ENCODE measurements at places on chromosomes 3 and 15. TPM values are rescaled to one million over a fixed set of nuclear protein-coding genes. Genes with fewer than 3 reads are reported as not detected.
A peak's percentile ranks its signal among the peaks of the same experiment; 100 is the strongest.

PEX5L gene
- 8.6 TPM for total RNA-seq

HYKK gene
- 9.9 TPM for total RNA-seq

PIGB gene
- 11.2 TPM for total RNA-seq

CLDN16 gene
- 0.77 TPM for total RNA-seq

GREM1 gene
- total RNA-seq: 0.30 TPM

TRH gene
- 0.72 TPM for total RNA-seq

TM6SF1 gene
- total RNA-seq: 5.9 TPM

RAB6B gene
- 5.5 TPM for total RNA-seq

HOMER2 gene
- total RNA-seq: 60.8 TPM

GRCh38 chr15:91634179-91634578, 219.3 kb upstream of the SLCO3A1 start:
- no peaks in the 10 kb centered on the region for H3K4me1 ChIP-seq
- no peaks in the 10 kb centered on the region for H3K27me3 ChIP-seq
- H3K27ac ChIP-seq: no peak overlapping the region
- H3K4me3 ChIP-seq: no peak overlapping the region

DNA sequence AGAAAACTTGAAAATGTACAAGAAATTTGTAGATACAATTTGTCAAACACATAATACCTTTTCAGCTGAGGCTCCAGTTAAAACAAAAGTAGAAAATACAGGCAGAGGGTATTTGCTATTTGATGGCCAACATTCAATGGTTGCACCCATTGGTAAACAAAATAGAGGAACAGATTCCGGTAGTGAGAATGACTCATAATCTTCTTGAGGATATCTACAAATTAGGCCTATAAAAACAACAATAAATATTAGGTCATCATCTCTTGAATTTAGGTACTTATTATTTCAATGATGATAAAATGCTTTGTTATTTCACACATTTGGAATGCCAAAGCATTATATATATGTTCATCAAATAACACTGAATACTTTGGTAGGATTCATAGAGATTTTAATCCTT, 53.4 kb downstream of the DENND4A start:
- no peaks in the 10 kb centered on the region for H3K27me3 ChIP-seq
- H3K27ac ChIP-seq: no peak overlapping the region
- no peaks in the 10 kb centered on the region for H3K4me1 ChIP-seq

DNA sequence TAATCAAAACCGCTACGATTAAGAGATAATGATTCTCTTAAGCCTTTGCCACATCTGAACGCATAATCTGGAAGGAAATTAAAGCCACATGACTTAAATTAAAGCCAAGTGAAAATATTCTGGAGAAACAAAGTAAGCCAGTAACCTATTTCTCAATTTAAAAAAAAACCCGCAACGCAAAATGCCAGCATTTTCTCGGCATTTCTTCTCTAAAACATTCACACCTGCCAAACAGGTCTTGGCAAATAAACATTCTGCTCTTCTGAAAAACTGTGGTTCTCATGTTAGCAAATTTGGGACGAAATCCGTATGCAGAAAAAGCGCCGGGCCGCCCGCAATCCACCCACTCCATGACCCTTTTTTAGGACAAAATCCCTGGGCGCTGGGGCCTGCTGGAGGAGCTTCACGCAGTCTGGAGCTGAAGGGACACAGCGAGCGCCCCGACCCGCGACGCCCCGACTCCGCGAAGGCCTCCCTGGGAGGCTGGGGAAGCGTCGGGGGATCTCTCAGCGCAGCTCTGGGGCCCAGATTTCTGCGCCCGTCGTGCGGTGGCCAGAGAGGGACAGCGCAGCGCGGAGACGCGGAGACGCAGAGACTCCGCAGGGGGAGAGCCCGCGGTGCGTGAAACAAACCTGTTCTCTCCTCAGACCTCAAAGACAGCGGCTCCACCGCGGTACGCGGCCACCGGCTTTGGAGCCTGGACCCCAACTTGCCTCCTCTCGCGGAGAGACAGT, 471 bp downstream of the NKIRAS1 start:
- H3K27ac ChIP-seq: peak overlapping the region; percentile 88
- no peaks in the 10 kb centered on the region for H3K36me3 ChIP-seq
- H3K4me1 ChIP-seq: peaks cover 4% of the 10 kb centered on the region
- H3K27me3 ChIP-seq: no peaks in the 10 kb centered on the region

GRCh38 chr15:101276501-101277037, 716 bp downstream of the SELENOS start:
- H3K4me1 ChIP-seq: peaks cover 3% of the 10 kb centered on the region
- DNase-seq: no peak
- peak overlapping the region; percentile 77 for H3K27ac ChIP-seq
- H3K27me3 ChIP-seq: no peaks in the 10 kb centered on the region
- peak overlapping the region; percentile 98 for H3K4me3 ChIP-seq
- H3K36me3 ChIP-seq: no peaks in the 10 kb centered on the region

GRCh38 chr3:119812491-119813058, 30.7 kb downstream of the NR1I2 start:
- H3K36me3 ChIP-seq: no peaks in the 10 kb centered on the region
- no peak overlapping the region for H3K27ac ChIP-seq
- no peaks in the 10 kb centered on the region for H3K4me1 ChIP-seq
- H3K27me3 ChIP-seq: no peaks in the 10 kb centered on the region

- no peak overlapping the region for H3K27ac ChIP-seq
- H3K4me3 ChIP-seq: no peak overlapping the region
- H3K27me3 ChIP-seq: no peaks in the 10 kb centered on the region
- H3K36me3 ChIP-seq: no peaks in the 10 kb centered on the region
- DNase-seq: no peak
Observed at GRCh38 chr3:39412668-39413260, 6.2 kb downstream of the RPSA start.

- no peaks in the 10 kb centered on the region for H3K4me1 ChIP-seq
- H3K27me3 ChIP-seq: no peaks in the 10 kb centered on the region
- no peaks in the 10 kb centered on the region for H3K36me3 ChIP-seq
- no peak overlapping the region for H3K27ac ChIP-seq
- no peak for DNase-seq
Observed at GRCh38 chr3:55675478-55675877, 188.4 kb upstream of the WNT5A start.

DNA sequence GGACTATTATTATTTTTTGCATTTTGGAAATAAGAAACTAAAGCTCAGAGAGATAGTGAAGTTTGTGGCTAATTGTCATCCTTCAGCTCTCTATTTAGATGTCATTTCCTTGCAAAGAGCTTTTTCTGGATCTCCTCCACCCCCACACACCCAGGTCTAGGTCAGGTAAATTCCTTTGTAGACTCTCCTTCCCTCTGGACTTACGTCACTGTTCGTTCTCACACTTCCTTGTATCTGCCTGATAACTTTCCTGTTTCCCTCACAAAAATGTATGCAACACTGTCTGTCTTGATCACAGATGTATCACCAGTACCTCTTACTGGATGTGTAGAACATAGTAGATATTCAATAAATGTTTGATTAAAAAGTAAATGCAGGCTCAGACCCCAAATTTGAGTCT, 6.1 kb upstream of the MB21D2 start:
- peaks cover 2% of the 10 kb centered on the region for H3K4me1 ChIP-seq
- no peak for DNase-seq
- H3K36me3 ChIP-seq: no peaks in the 10 kb centered on the region
- H3K4me3 ChIP-seq: no peak overlapping the region
- no peak overlapping the region for H3K27ac ChIP-seq

- H3K36me3 ChIP-seq: no peaks in the 10 kb centered on the region
- DNase-seq: no peak
- H3K4me1 ChIP-seq: no peaks in the 10 kb centered on the region
- no peak overlapping the region for H3K4me3 ChIP-seq
- no peaks in the 10 kb centered on the region for H3K27me3 ChIP-seq
- no peak overlapping the region for H3K27ac ChIP-seq
Observed at GRCh38 chr3:69116897-69117296, 5.5 kb downstream of the LMOD3 start.

DNA sequence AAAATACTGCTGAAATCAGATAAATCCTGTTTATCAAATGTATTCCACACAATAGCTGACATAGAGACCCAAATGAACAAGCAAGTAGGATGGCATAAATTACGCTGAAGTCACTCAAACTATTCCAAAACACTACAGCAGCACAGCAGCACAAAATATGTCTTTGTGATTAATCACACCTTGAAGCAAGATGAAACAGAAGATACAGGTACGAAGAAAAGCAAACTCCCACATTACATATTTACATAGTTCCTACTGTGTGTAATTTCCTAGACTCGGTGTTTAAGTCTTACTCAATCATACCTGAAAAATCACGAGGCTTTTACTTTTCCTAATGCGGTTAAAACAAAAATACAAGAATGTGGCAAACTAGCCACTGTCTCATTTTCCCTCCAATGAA, 38.3 kb downstream of the CHSY1 start:
- H3K4me1 ChIP-seq: peaks cover 3% of the 10 kb centered on the region
- H3K27ac ChIP-seq: no peak overlapping the region
- H3K4me3 ChIP-seq: no peak overlapping the region
- no peaks in the 10 kb centered on the region for H3K27me3 ChIP-seq
- no peaks in the 10 kb centered on the region for H3K36me3 ChIP-seq

- no peak overlapping the region for H3K27ac ChIP-seq
- no peak for DNase-seq
- no peaks in the 10 kb centered on the region for H3K36me3 ChIP-seq
- no peaks in the 10 kb centered on the region for H3K27me3 ChIP-seq
Observed at GRCh38 chr3:101261506-101261905, 58.9 kb downstream of the IMPG2 start.

DNA sequence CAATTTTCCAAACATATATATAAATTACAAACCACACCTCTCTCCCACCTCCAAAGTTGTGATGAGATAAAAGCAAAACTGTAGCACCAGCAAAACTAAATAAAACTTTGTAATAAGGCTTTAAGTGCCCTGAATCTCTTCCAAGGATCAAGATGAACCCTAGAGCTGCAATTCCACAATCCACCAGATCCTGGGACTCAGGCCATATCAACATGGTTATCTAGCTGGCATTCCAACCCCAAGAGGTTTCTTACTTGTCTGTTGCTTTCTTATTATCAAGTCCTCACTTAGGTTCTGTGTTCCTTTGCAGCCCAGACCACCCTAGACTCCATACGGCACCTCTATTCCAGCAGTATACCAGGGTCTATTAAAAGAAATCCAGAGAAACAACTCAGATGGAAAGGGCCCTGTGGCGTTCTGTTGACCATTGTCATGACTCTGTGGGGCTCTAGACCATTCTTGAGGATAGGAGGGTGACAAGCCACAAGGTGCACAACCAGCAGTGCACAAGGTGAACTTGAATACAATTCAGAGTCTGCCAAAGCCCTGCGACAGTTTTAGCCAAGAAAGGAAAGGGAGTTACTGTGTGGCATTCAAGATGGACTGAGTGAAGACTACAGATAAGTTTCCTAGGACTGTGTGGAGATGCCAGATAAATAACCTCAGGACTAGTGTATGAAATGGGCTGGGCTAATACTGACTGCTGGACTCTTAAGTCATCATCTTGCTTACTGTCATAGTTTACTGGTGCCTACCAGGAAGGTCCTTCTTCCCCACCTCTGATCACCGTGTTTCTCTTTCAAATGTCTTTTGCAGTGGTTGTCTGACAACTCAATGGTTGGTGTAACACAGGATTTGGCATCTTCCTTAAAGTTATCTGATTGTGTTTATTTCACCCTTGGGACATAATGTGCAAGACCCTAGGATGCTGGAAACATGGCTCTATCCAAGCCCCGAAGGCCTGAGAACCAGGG, 27.2 kb downstream of the ACKR2 start:
- H3K36me3 ChIP-seq: no peaks in the 10 kb centered on the region
- H3K4me3 ChIP-seq: no peak overlapping the region
- no peaks in the 10 kb centered on the region for H3K27me3 ChIP-seq
- H3K27ac ChIP-seq: no peak overlapping the region

GRCh38 chr3:71372911-71373637, 210.5 kb downstream of the FOXP1 start:
- H3K36me3 ChIP-seq: no peaks in the 10 kb centered on the region
- no peak overlapping the region for H3K27ac ChIP-seq
- H3K4me3 ChIP-seq: no peak overlapping the region
- H3K27me3 ChIP-seq: no peaks in the 10 kb centered on the region
- DNase-seq: no peak

DNA sequence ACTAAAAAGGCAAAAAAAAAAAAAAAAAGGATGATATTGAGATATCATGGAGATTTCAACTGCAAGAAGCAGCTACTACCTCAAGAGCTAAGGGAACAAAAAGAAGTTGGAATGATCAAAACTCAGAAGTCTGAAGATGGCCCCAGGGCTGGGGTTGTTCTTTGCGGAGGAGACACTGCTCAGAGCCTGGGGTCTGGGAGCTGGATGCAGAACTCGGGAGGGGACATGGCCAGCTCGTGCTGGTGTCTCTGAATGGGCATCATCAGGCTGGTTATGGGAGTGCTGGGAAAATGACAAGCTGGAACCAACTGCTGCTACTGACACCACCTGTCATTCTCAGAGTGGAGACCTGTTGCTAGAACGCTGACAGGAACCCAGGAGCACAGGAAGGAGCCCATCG, 14.2 kb upstream of the ADIPOQ start:
- H3K4me1 ChIP-seq: peaks cover 2% of the 10 kb centered on the region
- no peak for DNase-seq
- H3K36me3 ChIP-seq: no peaks in the 10 kb centered on the region
- H3K4me3 ChIP-seq: no peak overlapping the region

DNA sequence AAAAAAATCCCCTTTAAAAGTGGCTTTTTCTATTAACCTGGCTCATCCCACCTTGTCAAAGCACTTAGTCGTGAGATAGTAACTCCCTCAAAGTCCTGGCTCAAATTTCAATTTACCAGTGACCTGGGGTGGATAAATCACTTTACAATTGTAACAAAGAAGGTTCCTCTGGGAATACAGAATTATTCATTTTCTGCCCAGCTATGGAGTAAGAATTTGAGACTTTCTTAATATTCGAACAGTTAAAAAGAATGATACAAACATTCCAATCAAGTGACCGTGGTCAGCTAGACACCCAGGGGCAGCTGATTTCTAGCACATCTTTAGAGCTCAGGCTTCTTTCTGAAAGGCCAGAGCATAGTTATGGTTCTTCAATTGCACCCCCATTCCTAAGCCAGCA, 291.0 kb upstream of the TGFBR2 start:
- no peak for DNase-seq
- no peak overlapping the region for H3K27ac ChIP-seq
- H3K27me3 ChIP-seq: no peaks in the 10 kb centered on the region
- no peaks in the 10 kb centered on the region for H3K4me1 ChIP-seq

DNA sequence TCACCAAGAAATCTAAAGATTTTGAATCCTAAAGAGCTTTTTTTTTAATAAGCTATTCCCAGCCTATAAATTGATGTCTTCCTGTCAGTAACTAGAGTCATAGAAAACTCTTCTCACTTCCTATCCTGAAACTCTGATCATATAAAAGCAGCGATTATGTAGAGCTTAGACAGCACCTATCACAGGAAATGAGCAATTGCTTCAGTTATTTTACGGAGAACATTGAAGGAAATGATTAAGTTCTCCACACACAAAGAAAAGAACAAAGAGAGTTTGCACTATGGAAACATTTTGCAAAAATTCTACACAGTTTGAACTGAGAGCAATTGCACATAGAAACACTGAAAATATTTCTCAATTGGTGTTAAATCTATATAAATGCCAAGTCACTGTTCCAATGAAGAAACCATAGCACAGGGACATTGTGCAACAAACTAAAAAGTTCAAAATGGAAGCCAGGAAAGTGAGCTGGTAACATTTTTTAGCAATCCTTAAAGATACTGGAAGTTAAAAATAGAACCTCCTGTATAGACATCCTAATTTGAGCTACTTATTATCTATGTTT, 291.5 kb upstream of the ARHGEF26 start:
- no peak for DNase-seq
- no peaks in the 10 kb centered on the region for H3K27me3 ChIP-seq
- no peak overlapping the region for H3K4me3 ChIP-seq
- H3K36me3 ChIP-seq: no peaks in the 10 kb centered on the region
- no peak overlapping the region for H3K27ac ChIP-seq
- H3K4me1 ChIP-seq: no peaks in the 10 kb centered on the region

GRCh38 chr3:64056606-64057180, 33.4 kb upstream of the PSMD6 start:
- DNase-seq: no peak
- no peaks in the 10 kb centered on the region for H3K36me3 ChIP-seq

Data from ovary (tissue), 10 donors.